ENCODE measurements at places on chromosomes 2 and 18.

GRCh38 chr2:48982887-48983435, 171.4 kb downstream of the FSHR start:
- no peak for DNase-seq

- no peak for DNase-seq
Measured at GRCh38 chr2:8927510-8928455, 75.7 kb downstream of the MBOAT2 start.

GRCh38 chr2:23386339-23387220, 1.6 kb downstream of the KLHL29 start:
- DNase-seq = no peak

DNA sequence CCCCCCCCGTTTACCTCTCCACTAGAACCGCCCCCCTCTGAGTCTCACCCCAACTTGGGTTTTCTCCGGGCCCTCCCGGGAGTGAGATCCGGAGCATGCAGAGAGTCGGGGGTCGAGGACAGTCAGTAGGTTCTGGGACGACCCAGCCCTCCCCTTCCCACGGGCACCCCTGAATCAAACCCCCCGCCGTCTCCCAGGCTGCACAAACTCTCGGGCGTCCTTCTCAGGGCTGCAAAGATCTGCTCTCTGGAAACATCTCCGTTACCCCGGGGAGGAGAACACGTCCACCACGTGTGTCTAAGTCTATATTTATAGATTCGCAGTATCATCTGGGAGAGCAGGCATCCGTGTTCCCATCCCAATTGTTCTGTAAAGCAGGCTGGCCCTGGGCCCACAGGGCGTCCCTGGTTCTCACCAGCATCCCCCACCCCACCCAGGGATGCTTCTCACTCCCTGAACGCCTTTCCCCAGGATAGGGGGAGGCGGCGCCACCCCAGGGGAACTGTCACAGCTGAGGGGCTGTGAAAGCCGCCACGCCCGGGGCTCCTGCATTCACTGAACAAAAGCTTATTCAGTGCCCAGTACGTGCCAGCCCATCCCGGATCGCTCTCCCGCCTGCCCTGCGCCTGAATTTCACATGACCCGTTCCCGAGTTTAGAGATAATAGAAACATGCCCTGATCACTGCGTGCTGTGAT, 765 bp upstream of the DIPK1C start:
- no peak for DNase-seq
